Stimulated activated CD4-positive, alpha-beta T cell treated with anti-CD3 and anti-CD28 coated beads, Interleukin-1b, Interleukin-23, amount 100 ng/mL, for 1 hour (primary cell): ENCODE measurements at places on chromosomes 2 and 18.

GRCh38 chr2:159863526-159864160 lies 65.6 kb upstream of the CD302 start:
- no peak for DNase-seq

GRCh38 chr18:45201029-45201428 lies 414.2 kb upstream of the SLC14A2 start:
- no peak for DNase-seq

DNA sequence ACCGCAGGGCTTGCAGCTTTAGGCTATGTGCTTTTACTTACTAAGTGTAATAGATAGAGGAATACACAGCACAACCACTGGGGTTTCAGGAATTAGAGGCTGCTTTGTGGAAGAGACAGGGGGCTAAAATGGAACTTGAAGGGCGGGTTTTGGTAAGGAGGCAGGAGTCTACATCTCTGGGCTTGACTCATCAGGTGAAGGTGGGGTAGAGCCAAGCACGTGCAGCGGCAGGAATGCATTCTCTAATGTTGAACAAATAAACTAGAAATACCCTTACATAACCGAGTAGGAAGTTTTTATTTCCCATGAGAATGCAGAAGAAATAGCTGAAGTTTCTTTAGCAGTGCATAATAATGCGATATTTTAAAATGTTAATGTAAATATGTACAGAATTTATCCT lies 673.8 kb upstream of the SALL3 start:
- DNase-seq, result no peak

- no peak for DNase-seq
These were observed 135.6 kb downstream of the SMAD7 start for GRCh38 chr18:48815179-48815515.

DNA sequence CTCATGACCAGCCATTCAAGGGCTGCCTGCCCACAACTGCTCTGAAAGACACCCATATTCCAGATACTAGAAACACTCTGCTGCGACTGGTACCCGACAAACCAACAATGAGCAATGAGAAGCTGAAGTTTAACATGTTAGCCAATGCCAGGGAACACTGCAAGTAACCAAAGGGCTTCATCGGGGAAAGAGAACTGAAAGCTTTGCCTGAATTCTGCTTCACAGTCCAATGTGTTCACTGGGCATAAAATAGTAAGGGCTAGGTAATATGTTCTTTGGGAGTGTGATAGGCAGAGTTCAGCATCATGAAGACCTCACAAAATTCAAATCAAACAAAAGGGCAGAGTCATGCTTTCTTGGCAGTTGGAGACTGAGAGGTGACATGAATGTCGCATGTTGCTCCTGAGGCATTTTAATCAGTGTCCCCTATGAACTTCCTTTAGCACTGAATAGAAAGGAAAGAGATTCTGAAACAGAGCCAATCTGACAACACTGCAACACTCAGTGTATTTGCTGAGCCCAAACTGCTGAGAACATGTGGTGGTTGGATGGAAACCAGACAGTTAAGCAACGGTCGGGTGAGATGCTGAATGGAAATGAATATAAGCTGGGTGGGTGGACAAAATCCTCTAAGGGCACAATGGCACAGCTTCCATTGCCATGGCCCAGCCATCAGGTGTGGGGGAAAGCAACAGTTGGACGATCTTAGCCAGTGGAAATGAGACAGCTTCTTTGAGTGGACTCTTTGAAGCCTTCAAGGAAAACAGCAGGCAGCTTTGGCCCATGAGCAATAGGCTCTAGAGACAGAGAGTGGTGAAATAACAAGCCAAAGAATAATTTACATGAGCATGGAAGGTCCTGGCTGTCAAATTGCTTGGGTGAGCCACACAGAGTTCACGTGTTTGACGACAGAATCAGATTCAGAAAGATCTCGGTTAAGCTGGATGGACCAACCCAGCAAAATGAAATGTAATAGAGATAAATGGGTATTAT lies 277.5 kb downstream of the AFF3 start:
- no peak for DNase-seq

GRCh38 chr18:22813648-22814328 lies 119.3 kb upstream of the RBBP8 start:
- no peak for DNase-seq

- DNase-seq, result no peak
These were observed 342.1 kb downstream of the SLC4A3 start for GRCh38 chr2:219969508-219969907.

DNA sequence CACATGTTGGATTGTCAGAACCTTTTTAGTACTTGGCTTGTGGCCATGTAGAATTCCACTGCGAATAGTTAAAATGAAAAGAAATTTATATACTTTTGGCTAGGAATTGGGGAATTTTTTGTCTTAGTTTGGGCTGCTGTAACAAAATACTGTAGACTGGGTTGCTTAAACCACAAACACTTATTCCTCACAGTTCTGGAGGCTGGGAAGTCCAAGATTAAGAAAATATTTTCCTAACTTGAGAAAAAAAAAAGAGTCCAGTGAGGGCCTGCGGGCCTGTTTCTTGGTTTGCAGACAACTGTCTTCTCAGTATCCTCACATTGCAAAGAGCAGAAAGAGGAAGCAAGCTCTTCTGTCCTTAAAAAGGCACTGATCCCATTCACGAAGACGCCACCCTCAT lies 81.9 kb downstream of the CD226 start:
- DNase-seq, result no peak

- DNase-seq, result no peak
These were observed 29.2 kb upstream of the ZDBF2 start for GRCh38 chr2:206245265-206245672.

GRCh38 chr2:113910967-113911678 lies 21.2 kb downstream of the ACTR3 start:
- no peak for DNase-seq

DNA sequence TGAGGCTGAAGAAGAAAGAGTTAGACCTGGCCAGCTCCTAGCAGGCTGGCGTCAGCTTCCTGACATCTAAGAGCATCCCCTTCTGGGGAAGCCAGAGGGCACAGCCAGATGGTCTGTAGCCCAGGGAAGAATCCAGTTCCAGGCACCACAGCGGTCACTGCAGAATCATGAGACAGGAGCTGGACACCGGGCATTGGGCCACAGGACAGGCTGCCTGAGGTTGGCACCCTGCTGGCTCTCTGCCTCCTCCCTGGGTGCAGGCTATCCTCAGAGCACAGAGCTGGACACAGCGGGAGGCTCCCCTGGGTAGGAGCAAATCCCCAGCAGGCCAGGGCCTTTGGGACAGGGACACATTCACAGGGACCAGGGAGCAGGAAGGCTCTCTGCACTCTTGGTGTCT lies 19.8 kb upstream of the ATOH8 start:
- DNase-seq, result no peak

DNA sequence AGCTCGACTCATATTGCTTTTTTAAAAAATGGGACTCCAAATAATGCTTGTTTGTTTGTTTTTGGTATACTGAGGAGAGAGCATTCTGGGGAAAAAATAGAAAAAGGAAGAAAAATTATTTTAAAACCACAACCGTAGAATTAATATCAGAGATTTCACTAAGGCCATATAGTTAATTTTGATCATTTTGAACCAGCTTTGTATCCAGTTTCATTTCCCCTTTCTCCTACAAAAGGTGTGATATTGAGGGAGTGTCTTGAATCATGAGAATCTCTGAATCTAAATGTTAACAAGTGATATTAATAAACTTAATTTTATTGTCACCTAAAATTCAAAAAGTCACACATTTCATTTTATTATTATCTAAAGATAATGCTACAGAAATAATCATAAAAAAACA lies 198.5 kb upstream of the GALNT5 start:
- DNase-seq, result no peak

GRCh38 chr2:33241581-33241980 lies 234.9 kb upstream of the RASGRP3 start:
- DNase-seq, result no peak

GRCh38 chr2:11540148-11540995 lies 6.5 kb downstream of the GREB1 start:
- no peak for DNase-seq

GRCh38 chr2:17815468-17816184 lies 634 bp upstream of the MSGN1 start:
- no peak for DNase-seq

GRCh38 chr2:3211256-3212060 lies 166.2 kb downstream of the EIPR1 start:
- DNase-seq, result no peak

- DNase-seq, result no peak
These were observed 1034.9 kb upstream of the FANCL start for GRCh38 chr2:59276033-59276432.

DNA sequence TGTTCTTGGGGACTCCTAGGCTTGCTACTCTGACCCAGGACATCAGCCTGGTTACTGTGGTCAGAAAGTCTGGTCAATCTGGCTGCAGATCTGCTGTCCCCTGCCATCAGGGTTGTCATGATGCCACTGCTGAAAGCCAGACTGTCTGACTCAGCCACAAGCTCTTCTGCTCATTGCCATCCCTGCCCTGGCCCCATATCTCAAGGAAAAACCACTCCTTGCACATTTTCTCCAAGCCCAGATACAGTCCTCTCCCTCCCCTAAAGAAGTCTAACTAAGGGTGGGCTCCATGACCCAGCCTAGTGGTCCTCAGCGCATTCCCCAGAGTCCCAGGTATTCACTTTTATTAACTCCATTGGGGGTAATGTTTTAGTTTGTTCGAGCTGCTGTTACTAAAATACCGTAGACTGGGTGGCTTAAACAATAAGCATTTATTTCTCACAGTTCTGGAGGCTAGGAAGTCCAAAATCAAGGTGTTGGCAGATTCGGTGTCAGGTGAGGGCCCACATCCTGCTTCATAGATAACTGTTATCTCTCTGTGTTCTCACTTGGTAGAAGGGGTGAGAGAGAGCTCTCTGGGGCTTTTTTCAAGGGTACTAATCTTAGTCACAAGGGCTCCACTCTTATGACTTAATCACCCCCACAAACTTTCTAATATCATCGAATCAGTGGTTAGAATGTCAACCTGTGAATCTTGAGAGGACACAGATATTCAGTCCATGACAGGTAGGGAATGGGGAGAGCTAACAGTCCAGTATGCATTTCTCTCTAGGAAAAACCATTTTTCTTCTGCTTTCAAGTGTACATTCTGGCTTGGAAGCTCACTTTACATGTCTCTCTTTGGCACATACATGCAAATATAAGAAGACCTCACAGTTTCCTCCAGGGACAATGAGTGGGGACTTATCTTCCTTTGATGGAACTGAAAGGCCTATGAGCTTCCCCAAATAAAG lies 94.8 kb upstream of the CXCR4 start:
- DNase-seq, result no peak
